GM10248 (cell line): ENCODE measurements at places on chromosomes 11 and 22.

- no peak for DNase-seq
Measured at GRCh38 chr11:4697585-4697984, at the start of gene OR51E2. TSS of gene OR51E2 (minus strand) at chr11:4697853. CDS start at chr11:4682711, 15,142 bp downstream.

DNA sequence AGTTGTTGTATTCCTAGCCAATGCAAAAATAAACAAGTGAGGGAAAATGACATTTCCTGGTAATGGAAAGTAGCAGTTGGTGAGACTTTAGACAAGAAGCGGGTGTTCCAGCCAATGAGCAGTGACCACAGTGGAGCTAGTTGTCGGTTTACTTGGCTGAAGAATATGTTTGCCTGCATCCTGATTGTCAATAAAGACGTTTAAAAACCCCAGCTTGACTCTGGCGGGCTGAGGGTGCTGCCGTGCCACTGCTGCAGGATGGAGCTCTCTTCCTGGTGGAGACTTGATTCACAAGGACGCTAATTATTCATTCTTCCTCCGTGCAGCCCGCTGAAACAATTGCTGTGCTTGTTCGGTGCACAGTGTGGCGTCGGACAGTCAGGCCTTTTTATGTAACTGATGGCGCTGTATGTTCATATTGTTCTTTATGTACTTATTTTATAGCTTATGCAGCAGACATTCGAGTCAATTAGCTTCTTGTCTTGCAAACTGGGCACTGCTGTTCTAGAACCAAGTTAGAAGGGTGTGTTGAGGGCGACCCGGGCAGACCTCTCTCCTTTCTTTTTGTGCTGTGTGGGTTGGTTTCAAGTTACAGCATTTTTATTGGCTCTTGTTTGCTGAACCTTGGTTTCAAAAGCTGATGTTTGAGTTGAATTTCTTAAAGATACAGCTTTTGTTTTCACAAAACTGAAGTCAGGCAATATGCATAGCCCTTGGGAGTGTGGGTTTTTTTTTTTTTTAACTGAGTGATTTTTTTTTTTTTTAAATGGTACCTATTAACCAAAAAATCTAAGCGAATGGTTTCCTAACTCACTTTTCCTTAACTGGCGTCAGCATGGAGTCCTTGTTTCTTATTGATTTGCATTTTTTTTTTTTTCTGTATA is 153.9 kb downstream of the TEAD1 start:
- DNase-seq: peak; percentile 23

- no peak for DNase-seq
Measured at GRCh38 chr22:27580311-27580897, 221.2 kb downstream of the MN1 start.

- DNase-seq: no peak
Measured at GRCh38 chr22:50215297-50216054, 14.7 kb downstream of the SELENOO start.

- no peak for DNase-seq
Measured at GRCh38 chr22:33438273-33438672, 380.1 kb upstream of the SYN3 start.

GRCh38 chr11:113179181-113179704 is 135.1 kb upstream of the TTC12 start:
- no peak for DNase-seq

GRCh38 chr22:20013382-20013871 is 3.2 kb downstream of the ARVCF start:
- DNase-seq: peak; percentile 70

DNA sequence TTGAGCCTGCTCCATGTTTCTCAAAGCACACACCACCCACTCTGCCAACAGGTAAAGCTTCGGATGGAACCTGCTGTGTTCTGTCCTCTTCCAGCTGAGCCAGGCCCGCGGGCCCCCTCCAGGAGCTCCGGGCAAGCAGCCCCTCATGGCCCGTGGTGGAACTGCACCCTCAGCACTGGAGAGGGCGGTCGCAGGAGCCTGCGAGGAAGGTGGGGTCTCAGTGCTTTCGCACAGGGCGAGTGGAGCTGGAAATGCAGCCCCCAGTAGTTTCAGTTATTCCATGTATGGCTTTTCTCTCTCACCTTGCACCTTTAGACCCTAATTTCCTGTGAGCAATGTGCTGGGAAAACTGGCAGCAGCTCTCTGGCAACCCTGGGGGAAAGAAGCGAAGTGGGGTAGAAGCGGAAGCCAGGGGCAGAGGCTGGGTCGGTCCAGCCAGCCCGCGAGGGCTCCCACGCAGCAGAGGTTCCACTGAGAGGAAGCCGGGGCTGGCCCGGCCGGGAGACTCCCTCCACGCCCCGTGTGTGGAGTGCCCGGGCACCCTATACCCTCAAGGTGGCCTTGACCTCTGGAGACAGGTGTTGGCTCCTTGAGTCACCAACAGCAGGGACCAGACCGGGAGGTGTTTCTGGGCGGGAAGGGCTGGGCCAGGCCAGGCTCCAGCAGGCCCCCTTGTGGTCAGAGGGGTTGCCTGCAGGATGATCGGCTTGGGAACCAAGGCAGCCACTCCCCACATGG is 119.9 kb upstream of the TMEM45B start:
- DNase-seq: peak; percentile 54

GRCh38 chr11:128888034-128888985 is 2.8 kb upstream of the KCNJ5 start:
- no peak for DNase-seq

GRCh38 chr11:73760135-73760678 is 667 bp downstream of the RAB6A start:
- DNase-seq: peak; percentile 41

GRCh38 chr11:19290356-19290755 is 49.6 kb upstream of the E2F8 start:
- no peak for DNase-seq

DNA sequence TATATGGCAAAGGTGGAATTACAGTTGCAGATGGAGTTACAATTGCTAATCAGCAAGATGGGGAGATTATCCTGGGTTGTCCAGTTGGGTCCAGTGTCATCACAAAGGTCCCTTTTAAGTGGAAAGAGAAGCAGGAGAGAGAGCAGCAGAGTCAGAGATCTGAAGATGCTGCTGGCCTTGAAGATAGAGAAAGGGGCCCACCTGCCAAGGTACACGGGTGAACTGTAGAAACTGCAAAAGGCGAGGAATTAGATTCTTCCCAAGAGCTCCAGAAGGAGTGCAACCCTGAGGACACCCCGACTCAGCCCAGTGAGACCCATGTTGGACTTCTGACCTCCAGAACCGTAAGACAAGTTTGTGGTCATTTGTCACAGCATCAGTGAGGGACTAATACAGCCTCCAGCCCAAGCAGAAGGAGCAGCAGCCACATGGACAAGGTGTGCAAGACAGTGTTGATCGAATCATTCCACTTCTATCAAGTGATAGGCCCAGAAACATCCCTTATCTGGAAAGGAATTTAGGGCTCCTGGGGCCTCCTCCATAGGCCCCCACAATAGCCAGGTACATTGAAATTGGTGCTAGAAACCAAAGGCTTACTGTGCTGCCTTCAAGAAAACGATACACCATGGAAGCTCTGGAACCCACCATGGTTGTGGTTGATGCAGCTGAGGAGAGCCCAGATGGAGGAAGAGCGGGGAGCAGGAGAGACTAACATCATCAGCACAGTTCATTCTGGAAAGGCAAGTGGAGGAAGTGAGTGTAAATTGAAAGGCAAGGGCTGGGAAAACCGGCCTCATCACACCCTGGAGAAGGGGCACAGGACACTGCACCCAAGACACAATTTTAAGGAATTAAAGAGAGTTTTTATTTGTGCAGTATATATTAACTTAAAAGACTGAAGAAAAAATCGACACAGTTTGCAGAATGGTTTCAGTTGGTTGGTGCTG is 23.3 kb downstream of the SNAP29 start:
- no peak for DNase-seq

- no peak for DNase-seq
Measured at GRCh38 chr11:121671283-121672168, 218.8 kb upstream of the SORL1-AS1 start.

GRCh38 chr11:117519590-117519989 is 191.9 kb downstream of the CEP164 start:
- no peak for DNase-seq

DNA sequence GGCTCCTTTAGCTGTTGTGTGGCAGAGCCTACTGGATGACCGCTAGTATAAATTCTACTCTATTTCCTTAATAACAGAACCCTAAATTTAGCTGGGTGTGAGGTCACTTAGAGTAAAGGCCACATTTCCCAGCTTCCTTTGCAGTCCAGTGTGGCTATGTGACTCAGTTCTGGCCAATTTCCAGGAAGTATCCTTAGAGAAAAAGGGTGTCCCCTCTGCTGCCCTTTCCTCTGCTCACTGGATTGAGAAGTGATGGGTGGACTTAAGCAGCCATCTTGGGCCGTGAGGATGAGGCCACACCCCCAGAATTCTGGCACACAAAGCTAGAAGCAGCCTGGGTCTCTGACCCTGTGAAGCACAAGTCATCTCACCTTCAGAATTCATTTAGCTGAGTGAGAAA is 11.7 kb upstream of the RASD2 start:
- DNase-seq: no peak

- DNase-seq: no peak
Measured at GRCh38 chr22:45931042-45931441, 45.9 kb downstream of the WNT7B start.

DNA sequence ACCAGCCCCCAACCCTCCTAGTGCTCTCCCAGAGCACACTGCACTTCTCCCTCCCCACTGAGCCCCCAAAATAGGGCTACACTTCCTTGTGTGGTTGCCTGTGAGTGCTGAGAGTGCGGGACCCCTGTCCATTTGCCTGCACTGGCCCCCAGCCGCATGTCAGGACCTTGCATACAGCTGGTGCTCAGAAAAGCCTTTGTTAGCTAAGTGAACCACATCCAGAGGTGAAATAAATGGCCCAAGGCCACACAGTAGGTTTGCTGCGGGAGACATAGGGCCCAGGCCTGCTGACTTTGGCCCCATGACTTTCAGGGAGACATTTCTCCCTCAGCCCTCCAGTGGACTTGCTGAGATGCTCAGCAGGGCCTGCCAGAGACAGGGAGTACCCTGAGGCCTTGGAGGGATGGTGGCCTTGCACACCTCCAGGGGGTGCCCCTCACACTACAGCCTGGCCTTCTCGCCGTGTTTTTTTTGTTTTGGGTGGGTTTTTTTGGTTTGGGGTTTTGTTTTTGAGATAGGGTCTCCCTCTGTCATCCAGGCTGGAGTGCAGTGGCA is 10.2 kb downstream of the SSTR3 start:
- no peak for DNase-seq

DNA sequence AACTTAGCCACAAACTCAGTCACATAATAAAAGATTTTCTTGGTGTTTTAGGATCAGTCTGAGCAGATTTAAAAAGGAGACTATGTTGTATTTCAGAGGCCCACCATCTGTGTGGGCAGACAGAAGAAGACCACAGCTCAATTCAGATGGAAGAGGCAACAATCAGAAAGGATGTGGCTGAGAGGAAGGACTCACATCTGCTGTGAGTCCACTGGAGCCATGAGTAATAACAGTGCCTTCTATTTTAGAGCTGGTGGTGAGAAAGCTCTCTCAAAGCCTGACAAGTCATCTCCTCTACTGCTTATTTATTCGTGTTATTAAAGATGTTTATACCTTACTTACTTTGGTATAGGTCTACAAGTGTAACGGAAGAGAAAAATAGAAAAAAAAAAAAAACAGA is 357.2 kb downstream of the OPCML start:
- no peak for DNase-seq

DNA sequence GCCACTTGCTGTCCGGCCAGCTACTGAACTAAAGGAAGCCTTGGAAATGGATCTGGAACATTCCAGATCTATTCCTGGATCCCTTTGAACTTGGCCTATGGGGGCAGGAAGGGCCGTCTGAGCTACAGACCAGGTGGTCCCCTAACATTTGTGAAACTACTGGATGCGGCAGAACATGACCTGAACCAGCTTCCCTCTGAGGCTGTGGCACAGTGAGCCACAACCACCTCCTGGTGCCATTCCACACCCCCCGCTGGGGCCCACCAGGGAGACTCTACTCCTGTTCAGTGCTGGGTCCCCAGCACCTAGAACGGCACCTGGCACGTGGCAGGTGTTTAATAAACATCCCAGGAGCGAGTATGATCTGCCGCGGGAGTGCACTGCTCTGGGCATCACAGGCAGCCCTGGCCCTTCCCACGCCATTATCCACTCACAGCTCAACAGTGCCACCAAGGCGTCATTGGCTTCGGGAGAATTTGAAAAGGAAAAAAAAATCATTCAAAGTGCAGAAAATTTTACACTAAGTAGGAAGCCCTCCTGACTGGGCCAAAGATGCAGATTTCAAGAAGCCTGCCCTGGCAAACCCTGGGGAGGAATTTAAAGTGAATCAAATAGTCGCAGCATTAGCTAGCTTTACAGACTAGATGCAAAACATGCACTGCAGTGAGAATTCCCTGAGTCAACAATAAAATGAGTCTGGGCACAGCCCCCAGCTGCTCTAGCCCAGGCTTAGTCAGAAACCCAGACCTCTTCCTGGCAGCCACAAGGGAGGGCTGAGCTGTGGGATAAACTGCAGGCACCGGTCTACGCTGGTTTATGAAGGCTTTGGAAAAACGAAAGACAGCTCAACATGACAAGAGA is 14.3 kb upstream of the EFCAB6 start:
- no peak for DNase-seq

GRCh38 chr11:40295466-40295865 is 1164.0 kb downstream of the LRRC4C start:
- no peak for DNase-seq

DNA sequence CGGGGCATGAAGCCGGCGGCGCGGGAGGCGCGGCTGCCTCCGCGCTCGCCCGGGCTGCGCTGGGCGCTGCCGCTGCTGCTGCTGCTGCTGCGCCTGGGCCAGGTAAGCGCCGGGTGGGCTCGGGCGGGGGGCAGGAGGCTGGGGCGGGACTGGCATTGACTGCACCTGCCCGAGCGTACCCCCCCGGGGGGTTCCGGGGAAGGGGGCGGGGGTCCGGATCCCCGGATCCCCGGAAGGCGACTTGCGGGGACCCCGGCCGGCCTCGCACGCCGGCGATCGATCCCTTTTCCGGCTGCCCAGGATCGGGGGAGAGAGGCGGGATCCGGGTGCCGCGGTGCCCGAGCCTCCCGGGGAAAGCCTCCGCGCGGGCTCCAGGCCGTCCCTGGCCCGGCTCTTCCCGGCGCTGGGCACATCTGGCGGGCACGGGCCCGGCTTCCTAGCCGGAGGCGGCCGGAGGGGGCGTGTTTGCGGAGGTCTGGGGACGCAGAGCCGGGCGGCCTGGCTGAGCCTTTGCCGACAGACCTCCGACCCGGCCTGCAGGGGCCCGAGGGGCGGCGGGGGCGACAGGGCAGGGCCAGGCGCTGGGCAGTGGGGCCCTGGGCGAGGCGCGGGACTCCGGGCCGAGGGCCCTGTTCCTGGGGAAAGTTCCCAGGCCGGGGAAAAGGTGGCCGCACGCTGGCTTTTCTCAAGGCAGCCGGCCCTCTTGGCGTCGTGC is 705 bp downstream of the PTPRJ start:
- peak; percentile 59 for DNase-seq

DNA sequence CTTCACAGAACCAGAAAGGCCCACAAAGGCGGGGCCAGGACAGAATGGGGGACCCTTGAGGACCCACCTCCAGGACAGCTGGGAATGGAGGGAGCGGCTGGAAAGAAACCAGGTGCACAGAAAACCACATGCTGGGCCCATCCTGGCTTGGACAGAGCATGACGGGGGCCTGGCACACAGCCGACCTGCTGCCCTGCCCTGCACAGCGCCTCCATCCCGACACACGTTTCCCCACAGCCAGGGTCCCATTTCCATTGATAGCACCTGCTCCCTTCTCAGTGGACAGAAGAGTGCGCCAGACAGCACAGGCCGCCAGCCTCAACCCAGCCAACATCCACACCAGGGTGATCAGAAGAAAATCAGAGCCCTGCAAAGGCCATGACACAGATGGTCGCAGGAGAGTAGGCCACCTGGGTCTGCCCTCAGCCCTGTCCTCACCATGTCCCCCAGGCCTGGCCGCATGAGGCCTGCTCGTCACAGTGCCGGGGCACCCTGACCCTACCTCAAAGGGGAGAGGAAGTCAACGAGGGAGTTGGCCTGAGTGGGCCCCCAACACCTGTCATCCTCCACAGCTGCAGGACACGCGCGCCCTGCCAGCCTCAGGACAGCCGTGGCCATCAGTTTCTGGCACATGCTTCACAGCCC is 28.1 kb downstream of the BRD1 start:
- DNase-seq: no peak
